ENCODE measurements at places on chromosomes 1 and 21.
A peak's percentile ranks its signal among the peaks of the same experiment; 100 is the strongest.

DNA sequence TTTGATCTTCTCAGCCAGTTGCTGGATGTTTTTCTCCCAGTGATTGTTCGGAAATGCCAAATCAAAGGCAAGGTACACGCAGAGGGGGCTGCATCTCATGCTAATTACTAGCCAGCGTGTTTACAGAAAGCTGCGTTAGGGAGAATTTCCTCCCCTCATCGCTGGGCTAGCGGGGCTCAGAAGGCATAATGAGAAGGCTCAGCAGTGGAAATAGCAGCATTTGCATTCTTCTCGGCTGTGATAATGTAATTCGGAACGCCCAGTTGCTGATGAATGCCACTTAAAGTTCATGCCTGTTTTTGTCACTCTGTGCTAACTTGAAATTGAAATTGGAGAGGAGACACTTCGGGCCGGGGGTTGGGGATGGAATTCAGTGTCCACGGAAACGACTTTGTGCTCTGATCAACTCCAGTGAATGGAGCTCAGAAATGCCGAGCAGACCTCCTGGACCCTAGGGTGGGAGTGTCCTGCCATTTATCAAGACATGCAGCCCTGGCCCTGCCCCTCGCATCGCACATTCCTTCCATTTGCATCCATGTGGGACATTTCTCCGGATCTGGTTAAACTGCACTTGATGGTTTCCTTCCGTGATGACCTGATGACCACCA lies 313.4 kb upstream of the C1orf174 start:
- no peak for DNase-seq

GRCh38 chr1:59238993-59239392 lies 57.9 kb upstream of the FGGY start:
- no peak for DNase-seq

DNA sequence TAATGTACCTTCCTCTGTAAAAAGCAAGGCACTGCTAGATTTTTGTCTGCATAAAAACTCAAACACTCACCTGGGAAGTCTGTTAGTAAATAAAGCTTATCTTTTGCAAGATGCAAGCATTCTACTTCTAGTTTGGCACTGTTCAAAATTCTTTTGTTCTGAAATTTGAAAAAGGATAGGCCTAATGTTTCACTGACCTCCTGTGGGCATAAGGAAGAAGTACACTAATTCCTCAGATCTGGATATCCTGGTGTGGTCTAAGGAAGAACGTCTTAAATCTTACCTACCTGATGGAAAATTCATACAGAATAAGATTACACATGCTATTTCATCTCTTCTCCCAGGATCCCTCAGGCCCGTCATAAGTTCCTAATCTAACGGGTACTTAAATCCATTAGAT lies 93.5 kb upstream of the CAMK1G start:
- DNase-seq, result peak; percentile 19

DNA sequence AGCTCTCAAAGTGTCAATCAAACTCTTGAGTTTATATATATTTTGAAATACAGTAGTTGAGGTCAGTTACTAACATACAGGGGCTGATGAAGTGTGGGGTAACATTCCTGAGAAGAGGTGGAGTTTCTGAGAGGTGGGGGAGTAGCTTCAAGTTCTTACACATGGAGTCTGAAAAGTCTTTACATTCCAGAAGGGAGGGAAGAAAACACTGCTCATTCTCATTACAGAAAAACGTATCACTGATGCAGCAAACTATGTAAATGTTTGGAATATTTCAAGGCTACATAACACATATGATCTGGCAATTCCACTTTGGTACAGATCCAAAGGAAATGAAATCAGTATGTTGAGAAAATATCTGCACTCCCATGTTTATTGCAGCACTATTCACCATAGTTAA lies 1065.8 kb upstream of the B3GALT2 start:
- DNase-seq, result peak; percentile 40

DNA sequence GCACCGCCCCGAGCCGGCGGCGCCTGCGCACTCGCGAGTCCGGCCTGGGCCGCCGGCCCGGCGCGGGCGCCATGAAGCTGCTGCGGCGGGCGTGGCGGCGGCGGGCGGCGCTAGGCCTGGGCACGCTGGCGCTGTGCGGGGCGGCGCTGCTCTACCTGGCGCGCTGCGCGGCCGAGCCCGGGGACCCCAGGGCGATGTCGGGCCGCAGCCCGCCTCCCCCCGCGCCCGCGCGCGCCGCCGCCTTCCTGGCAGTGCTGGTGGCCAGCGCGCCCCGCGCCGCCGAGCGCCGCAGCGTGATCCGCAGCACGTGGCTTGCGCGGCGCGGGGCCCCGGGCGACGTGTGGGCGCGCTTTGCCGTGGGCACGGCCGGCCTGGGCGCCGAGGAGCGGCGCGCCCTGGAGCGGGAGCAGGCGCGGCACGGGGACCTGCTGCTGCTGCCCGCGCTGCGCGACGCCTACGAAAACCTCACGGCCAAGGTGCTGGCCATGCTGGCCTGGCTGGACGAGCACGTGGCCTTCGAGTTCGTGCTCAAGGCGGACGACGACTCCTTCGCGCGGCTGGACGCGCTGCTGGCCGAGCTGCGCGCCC lies at the start of gene B3GALT6:
TSS of gene B3GALT6 (plus strand) at position 30 of the 588 bp plus-strand sequence. CDS start at position 72, 42 bp downstream.
- DNase-seq, result peak; percentile 27

DNA sequence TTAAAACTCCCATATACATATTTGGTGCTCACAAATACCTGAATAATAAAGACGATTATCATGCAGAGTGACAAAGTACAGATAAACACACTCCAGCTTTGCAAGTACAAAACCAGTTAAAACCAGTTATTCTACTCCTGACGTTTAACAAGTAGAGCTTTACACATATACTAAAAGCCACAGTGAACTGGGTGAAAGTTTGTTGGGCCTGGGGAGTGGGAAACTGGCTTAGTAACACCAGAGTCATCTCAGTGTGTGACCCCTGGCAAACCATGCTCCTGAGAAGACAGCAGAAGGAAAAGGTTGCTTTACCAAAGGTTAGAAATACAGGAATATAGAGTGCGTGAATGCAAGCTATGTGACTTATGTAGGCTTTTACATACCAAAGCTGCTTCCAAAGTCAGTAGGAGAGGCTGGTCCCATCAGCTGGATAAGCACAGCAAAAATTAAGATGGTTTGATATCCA lies 148.1 kb downstream of the NRIP1 start:
- DNase-seq, result peak; percentile 43

- DNase-seq, result peak; percentile 17
These were observed 40.2 kb upstream of the SIPA1L2 start for GRCh38 chr1:232669981-232670747.

- DNase-seq, result no peak
These were observed 40.7 kb downstream of the MATN1 start for GRCh38 chr1:30682396-30683275.

- no peak for DNase-seq
These were observed 41.6 kb upstream of the NRDC start for GRCh38 chr1:51920130-51920529.

DNA sequence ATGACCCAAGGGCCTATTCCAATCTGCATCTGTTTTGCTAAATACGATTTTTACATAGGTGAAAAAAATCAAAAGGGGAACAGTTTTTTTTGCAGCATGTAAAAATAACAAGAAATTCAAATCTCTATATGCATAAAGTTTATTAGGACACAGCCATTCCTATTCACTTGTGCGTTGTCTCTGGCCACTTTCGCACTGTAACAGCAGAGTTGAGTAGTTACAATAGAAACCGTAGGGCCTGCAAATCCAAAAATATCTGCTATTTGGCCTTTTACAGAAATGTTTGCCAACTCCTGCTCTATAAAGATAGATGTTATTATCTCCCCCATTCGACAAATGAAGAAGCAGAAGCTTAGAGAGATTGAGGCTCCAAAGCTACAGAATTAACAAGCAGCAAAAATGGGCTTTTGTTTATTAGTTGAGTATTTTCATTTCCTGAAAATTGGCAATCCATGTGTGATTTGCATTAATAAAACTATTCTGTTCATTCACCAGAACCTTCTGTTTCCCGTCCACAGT lies 5.5 kb downstream of the DYNLT5 start:
- no peak for DNase-seq

DNA sequence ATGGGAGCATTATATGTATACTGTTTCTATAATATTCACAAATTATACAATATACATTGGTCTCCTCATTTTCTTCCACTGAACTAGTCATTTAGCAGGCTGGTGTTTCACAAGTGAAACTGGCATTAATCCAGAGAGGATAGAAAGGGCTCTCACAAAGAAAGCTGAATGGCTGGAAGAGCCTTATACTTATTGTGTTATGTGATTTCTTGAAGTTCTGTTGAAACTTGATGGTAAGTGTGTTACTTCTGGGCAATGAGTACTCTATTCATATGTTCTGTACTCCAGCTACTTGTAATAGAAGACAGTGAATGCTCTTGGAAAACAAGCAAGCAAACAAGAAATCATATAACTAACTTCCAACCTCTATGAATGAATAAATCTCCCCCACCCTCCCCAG lies 14.9 kb downstream of the STX12 start:
- peak; percentile 28 for DNase-seq

DNA sequence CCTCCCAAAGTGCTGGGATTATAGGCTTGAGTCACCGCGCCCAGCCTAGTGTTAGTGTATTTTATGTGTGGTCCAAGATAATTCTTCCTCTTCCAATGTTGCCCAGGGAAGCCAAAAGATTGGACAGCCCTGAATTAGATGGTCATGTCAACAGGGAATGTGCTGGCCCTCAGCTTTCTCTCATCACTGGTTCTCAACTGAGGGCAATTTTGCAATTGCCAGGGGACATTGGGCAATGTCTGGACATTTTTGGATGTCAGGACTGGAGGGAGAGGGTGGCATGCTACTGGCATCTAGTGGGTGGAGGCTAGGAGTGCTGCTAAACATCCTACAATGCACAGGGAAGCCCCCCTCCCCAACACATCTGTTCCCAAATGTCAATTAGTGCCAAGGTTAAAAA lies 95.0 kb downstream of the LAMC2 start:
- DNase-seq, result peak; percentile 82

- DNase-seq, result no peak
These were observed 11.6 kb downstream of the COL9A2 start for GRCh38 chr1:40305451-40305850.

- no peak for DNase-seq
These were observed 48.7 kb upstream of the KCNJ15 start for GRCh38 chr21:38208118-38208517.

DNA sequence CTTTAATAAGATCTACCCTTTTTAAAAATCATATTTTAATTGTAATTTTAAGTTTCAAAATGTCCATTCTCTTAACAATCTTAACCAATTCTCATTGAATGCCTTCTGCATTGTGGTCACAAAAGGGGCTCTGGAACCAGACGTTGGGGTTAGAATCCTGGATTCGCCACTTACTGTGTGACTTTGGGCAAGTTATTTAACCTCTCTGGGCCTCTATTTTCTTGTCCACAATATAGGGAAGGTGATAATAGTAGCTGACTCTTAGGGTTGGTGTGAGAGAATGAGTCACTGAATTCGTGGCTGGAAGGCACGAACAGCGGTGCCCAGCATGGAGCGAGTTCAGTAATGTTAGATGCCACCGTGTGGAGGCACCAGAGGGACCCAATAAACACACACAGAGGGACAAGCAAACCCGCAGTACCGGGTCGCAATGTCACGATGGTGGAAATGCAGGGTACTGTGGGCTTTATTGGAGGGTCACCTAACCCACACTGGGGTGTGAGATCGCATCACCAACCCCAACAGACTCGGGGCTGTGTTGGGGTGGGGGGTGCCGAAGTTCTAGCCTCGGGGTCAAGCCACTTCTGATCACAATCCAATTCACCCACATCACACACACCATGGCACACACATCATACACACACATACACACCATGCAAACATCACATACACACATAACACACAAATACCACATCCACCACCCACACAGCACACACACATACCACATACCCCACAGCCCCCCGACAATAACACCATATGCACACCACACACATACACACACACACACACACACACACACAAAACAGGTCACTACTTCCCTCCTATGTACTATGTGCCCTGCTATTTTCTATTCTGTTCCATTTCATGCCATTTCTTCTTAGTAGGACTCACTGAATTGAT lies 27.0 kb upstream of the IFNAR2 start:
- DNase-seq, result no peak

- no peak for DNase-seq
These were observed 13.0 kb downstream of the NTRK1 start for GRCh38 chr1:156873659-156874058.

GRCh38 chr21:46066591-46067331 lies 31.2 kb upstream of the COL6A2 start:
- peak; percentile 73 for DNase-seq

DNA sequence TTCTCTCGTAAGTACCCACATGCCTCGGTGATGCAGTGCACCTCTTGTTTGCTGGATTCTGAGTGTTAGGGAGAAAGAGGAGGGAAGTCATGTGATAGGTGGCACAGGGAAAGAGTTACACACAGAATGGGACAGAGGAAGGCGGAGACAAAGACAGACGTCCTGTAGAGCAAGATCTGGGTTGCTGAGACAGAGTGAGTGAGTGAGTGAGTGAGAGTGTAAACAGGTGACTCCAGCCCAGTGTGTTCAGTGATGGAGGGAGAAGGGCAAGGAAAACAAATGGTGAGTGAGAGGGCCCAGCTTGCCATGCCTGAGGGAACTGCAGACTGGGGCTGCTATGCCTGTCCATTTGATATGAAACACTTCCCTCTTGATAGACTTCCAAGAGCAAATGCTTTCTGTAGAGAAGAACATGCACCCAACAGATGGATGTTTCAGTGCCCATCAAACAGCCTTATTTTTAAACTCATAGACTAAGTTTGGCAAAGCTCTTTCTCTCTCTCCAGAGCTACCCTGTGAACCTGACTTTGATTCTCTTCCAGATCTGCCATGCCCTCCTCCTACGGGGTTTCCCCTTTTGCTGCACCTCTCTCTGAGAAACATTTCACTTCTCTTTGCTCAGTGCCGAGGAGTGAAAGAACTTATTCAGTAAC lies 209.9 kb upstream of the COA6 start:
- no peak for DNase-seq

GRCh38 chr1:87358219-87358618 lies 29.5 kb downstream of the LMO4 start:
- DNase-seq, result peak; percentile 22

DNA sequence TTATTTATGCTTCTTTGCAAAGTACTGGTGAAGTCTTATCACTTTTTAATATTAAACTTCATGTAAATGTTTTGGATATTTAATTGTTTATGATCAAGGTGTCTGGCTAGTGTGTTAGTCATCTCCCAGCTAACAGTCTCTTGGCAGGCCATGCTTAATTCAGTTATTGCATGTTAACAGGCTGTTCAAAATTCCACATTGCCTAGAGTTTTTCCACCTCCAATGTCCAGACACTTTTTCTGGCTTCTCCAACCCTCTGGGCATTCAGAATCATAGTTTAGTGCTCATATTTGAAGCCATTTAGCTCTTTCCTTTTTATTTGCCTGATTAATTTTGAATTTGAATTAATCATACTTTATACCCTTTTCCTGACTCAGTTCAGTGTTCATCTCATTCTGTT lies 69.2 kb downstream of the OLFML2B start:
- peak; percentile 21 for DNase-seq

DNA sequence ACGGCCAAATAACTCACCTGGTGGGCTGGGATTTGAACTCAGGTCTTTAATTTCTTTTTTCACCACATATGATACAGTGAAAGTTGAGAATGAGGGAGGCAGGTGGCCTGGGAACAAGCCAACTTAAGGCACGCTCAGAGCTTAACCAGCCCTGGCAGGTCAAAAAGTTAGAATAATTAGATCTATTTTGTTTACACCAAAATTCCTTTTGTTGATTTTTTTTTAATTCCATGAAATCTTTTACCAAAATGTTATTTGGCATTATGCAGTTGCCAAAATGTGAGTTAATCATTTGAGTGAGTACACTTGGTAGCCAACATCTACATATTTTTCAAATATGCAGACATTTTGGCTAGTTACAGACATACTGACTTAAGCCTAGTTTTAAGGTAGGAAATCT lies 36.8 kb downstream of the LHX8 start:
- DNase-seq, result no peak

GRCh38 chr21:42091899-42092508 lies 20.9 kb downstream of the UMODL1 start:
- no peak for DNase-seq

Measured in fibroblast of lung (primary cell).